NCI-H1930 (cell line): ENCODE measurements at places on chromosomes 12 and 14.

- no peak for DNase-seq
Measured at GRCh38 chr12:108634341-108634751, 652 bp upstream of the SELPLG start.

GRCh38 chr14:61549425-61549824, 145.9 kb upstream of the HIF1A start:
- no peak for DNase-seq

- no peak for DNase-seq
Measured at GRCh38 chr12:120998435-120998834, 17.9 kb downstream of the C12orf43 start.

DNA sequence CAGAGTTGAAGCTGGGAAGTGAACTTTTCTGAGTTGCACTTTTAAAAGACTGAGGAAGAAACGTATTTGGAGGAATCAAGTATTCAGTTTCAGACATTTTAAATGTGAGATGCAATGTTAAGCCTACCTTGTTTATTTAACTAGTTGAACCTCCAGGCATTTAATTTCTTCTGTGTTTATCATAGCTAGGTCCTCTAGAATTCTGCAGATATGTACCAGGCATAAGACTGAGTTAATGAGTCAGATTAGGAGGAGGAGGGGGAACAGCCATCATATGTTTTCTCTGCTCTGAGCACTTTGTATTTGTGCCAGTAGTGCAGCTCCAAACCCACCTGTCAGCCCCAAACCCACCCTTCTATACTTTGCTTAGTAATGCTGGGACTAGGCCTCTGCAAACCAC, 16.4 kb upstream of the SAMD4A start:
- DNase-seq, result no peak

DNA sequence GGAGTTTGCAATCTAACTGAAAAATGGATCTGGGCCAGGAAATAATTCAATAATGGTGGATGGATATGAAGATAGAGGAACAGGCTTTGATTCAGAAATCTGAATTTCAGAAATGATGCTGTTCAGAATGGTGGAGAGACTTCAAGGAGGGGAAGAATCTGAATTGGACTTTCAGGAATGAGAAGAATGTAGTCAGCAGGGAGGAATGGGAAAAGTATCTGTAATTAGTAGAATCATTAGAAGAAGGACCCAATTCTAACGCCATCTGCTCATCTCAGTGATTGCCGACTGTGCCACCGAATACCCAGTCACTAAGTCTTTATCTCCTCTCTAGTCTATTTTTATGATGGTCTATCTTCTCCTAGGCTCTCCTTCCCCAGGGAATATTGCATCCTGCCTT, 363.2 kb downstream of the GALC start:
- DNase-seq, result no peak

DNA sequence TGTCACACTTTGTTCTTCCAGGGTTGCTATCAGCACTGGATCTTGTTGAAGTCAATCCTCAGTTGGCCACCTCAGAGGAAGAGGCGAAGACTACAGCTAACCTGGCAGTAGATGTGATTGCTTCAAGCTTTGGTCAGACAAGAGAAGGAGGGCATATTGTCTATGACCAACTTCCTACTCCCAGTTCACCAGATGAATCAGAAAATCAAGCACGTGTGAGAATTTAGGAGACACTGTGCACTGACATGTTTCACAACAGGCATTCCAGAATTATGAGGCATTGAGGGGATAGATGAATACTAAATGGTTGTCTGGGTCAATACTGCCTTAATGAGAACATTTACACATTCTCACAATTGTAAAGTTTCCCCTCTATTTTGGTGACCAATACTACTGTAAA, 23.7 kb downstream of the VTI1B start:
- no peak for DNase-seq

DNA sequence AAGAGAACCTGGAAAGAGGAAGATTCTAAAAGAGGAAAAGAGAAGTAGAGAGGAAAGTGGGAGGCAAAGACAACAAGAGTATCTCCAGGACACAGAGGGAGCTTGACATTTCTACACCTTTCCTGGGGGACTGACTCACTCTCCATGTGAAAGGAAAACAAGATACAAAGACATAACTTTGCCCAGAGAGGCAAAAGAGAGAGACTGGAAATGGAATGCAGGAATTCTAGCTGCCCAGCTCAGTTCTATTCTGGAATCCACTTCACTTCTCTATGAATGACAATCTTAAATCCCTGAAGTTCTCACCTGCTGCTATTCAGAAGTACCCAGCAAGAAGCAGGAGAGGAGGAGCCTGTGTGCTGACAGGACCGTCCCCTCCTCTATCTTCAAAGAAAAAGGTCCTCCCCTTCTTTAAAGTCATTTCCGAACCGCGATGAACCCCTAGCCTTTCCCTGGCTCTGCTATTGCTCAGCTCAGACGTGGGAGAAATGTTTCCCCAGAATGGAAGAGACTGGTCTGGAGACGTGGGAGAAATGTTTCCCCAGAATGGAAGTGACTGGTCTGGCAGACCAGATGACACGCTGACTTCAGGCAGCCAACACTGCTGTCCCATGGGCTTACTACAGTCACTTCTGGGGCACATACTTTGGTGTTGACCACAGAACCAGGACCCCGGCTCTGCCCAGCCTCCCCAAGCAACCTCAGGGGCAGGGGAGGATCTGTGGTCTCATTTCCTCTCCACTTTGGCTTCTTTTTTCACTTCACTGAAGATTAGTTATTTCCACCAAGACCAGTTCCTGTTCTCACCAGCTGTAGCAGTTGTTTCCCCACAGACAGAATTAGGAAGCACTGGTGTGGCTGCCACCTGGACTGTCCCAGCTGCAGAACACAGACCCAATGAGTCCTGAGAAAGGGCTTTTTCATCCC, 8.3 kb downstream of the FMNL3 start:
- DNase-seq, result no peak
